ENCODE measurements at places on chromosomes 13 and 19. TPM values are rescaled to one million over a fixed set of nuclear protein-coding genes. Genes with fewer than 3 reads are reported as not detected.

DNA sequence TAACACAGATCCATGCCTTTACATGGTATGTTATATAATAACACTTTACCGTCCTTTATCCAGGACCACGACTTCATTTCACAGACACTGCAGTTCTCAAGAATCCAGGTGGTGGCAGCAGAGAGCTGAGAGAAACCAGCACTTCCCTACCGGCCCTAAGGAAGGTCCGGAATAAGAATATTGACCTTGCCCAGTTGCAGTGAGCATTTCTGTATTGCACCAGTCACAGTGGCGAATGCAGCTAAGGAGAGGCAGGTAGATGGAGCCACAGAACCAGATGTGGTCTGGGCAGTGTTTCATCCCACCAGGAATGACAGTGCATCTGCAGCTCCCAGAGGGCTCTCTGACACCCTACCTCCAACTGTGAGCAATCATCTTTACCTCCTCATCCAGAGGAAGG, 44.6 kb downstream of the ZNF787 start:
- no peak overlapping the region for H3K27ac ChIP-seq
- H3K4me3 ChIP-seq: no peak overlapping the region
- peak; percentile 48 for DNase-seq
- H3K36me3 ChIP-seq: no peaks in the 10 kb centered on the region
- peaks cover 7% of the 10 kb centered on the region for H3K4me1 ChIP-seq
- no peaks in the 10 kb centered on the region for H3K27me3 ChIP-seq

GRCh38 chr19:45900738-45901431, 1.5 kb downstream of the MYPOP start:
- H3K4me1 ChIP-seq: peaks cover 39% of the 10 kb centered on the region
- H3K27me3 ChIP-seq: no peaks in the 10 kb centered on the region
- peak overlapping the region; percentile 65 for H3K4me3 ChIP-seq

GRCh38 chr13:84265257-84265764, 383.0 kb upstream of the SLITRK1 start:
- H3K36me3 ChIP-seq: no peaks in the 10 kb centered on the region
- no peak overlapping the region for H3K4me3 ChIP-seq

GRCh38 chr13:97238432-97238831, 16.3 kb downstream of the MBNL2 start:
- no peak overlapping the region for H3K27ac ChIP-seq
- no peak for DNase-seq
- peaks cover 6% of the 10 kb centered on the region for H3K27me3 ChIP-seq
- H3K36me3 ChIP-seq: peaks cover 19% of the 10 kb centered on the region
- H3K4me3 ChIP-seq: no peak overlapping the region

DNA sequence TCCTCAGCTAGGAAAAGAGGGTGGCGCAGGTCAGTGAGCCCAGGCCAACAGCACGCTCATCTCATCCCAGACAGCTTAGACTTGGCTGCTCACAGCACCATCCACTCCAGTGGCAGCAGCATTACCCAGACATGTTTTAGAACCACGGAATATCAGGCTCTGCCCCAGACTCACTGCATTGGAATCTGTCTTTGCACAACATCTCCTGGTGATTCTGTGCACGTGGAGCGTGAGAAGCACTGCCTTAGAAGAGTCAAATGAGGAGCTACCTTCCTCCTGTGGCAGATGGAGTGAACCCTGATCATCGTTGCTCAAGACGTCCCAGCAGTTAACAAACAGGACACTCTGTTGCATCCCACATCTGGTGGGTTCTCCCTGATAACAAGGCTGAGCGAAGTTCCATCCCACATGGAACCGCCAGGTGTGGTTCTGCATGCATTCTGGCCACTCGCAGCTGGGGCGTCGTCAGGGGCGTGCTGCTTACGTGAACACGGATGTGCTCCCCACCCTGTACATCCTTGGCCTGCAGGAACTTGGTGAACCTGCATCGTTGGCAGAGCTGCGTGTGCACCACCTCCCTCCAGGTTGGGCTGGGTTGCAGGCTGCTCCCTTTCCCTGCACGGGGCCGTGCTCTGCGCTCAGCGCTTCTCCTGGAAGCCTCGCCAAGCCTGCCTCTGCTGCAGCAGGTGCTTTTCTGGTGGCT, 25.2 kb upstream of the ATP11A start:
- H3K4me3 ChIP-seq: no peak overlapping the region

- H3K27me3 ChIP-seq: no peaks in the 10 kb centered on the region
- DNase-seq: no peak
- H3K27ac ChIP-seq: no peak overlapping the region
- no peaks in the 10 kb centered on the region for H3K36me3 ChIP-seq
Observed at GRCh38 chr13:48829536-48829935, 146.2 kb upstream of the FNDC3A start.

DNA sequence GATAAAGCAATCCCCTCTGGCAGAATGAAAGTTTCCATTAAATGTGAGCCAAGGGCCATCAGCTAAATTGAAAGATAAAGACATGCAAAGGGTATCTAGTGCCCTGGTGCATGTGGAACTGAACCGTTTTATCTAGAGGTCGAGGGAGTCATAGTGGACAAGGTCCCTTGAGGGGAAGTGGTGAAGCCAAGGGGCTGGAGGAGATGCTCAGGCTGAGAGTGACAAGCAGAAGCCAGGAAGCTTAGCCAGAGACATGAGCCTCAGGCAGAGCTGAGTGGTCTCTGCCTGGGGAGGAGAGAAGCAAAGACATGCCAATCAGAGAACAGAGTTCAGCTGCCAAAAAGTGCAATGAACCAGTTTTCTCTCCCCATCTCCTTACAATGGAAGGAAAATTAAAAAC, 68.1 kb upstream of the SLC10A2 start:
- no peaks in the 10 kb centered on the region for H3K27me3 ChIP-seq
- no peak overlapping the region for H3K27ac ChIP-seq
- no peaks in the 10 kb centered on the region for H3K4me1 ChIP-seq
- no peaks in the 10 kb centered on the region for H3K36me3 ChIP-seq
- no peak for DNase-seq

The KIR3DL2 gene
- 1.0 TPM for total RNA-seq

- DNase-seq: no peak
- H3K27me3 ChIP-seq: no peaks in the 10 kb centered on the region
- no peak overlapping the region for H3K27ac ChIP-seq
Observed at GRCh38 chr19:33693678-33694077, 71.9 kb downstream of the CHST8 start.

DNA sequence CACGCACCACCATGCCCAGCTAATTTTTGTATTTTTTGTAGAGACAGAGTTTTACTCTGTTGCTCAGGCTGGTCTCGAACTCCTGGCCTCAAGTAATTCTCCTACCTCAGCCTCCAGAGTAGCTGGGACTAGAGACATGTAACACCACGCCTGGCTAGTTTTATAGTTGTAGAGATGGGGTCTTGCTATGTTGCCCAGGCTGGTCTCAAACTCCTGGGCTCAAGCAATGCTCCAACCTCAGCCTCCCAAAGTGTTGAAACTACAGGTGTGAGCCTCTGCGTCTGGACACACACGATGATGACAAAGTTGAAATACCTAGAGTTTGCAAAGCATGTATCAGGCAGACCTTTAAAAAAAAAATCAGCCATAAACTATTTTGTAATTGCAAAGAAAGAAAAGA, 4.6 kb upstream of the PTOV1 start:
- H3K27me3 ChIP-seq: no peaks in the 10 kb centered on the region
- H3K36me3 ChIP-seq: no peaks in the 10 kb centered on the region
- DNase-seq: no peak
- H3K4me1 ChIP-seq: no peaks in the 10 kb centered on the region
- no peak overlapping the region for H3K27ac ChIP-seq
- H3K4me3 ChIP-seq: no peak overlapping the region

- no peaks in the 10 kb centered on the region for H3K27me3 ChIP-seq
- peak overlapping the region; percentile 12 for H3K4me3 ChIP-seq
- H3K4me1 ChIP-seq: peaks cover 46% of the 10 kb centered on the region
Observed at GRCh38 chr13:48448285-48448958, 35.5 kb upstream of the LPAR6 start.
